EL (cell line): ENCODE measurements at places on chromosomes 11 and 22.

DNA sequence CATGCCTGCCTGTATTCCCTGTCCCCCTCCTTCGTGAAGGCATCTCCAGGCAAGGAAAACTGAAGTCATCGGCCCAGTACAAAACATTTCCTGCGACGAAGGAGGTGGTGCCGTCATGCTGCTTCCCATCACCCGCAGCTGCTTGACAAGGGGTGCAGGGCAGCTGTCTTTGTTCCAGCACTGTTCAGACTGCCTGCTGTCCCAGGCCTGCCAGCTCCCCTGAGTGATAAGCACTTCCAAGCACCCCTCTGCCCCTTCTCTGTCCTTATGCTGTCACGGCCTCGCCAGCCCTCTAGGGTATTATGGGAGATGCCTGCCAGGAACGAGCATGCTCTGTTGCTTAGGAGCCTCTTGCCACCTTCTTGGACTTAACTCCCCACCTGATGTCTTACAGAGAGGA, 37.1 kb upstream of the BSX start:
- DNase-seq: no peak

- DNase-seq: no peak
These were observed 627 bp upstream of the PEX26 start for GRCh38 chr22:18077087-18077638.

DNA sequence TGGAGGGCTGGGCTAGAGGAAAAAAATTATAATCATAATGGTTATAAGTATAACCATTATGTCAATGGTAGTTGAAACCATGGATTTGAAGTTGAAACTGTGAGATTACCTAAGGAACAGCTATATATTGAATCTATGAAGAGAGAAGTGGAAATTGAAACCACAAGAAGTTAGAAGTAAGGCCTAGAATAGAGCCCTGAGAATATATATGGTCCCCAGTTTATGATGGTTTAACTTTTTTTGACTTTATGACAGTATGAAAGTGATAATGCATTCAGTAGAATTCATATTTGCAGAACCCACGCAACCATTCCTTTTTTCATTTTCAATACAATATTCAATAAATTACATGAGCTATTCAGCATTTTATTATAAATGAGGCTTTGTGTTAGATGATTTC, 15.0 kb downstream of the AASDHPPT start:
- DNase-seq: no peak

DNA sequence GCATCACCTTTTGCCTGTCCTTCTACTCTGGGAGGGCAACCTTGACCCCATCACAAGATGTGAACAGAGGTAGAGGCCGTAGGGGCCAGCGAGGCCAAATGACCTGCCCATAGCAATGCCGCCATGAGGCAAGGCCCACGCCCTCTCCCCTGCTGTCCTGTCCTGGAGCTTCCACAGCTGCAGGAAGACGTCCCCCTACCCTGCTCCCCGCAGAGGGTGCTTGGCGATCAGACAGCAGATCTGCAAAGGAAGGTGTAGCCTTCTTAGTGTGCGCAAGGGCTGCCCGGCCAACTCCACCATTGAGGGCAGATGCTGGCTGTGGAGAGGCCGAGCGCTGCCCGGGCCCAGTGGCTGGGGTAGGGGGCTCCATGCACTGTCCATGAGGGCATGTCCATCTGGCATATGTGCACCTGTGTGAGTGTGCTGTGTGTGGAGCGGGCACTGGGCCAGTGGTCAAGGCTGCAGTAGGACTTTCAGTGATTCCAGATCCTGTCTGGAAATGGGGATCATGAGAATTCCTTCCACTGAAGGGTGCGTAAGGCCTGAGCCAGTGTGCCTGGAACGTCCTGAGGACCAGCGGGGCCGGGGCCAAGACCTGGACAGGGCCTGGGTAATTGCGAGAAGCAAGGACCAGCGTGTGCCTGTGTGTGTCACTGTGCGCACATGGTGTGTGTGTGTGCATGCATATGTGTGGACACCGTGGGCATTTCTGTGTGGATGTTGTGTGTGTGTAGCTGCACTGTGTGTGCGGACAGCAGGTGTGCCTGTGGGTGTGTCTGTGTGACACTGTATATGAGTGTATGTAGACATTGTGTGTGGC, 11.0 kb downstream of the TRPM5 start:
- no peak for DNase-seq

DNA sequence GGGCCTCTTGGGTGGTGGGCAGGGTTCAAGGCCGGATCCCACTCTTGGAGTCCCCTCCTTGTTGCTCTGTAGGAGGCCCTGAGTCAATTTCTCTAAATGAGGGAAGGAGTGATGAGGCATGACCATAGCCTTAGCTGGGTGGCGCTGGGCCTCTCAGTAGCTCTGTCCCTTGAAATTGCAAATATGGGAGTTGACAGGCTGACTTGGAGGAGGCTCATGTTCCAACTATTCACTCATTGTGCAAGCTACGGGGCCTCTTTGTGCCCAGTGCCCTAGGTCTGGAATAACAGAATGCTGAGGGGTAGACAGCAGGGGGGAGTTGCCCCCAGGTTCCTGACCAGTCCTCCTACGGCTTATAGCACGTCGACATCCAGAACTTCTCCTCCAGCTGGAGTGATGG, 8.0 kb downstream of the SELENOM start:
- no peak for DNase-seq

GRCh38 chr11:102685338-102685737, 20.2 kb downstream of the MMP27 start:
- no peak for DNase-seq

GRCh38 chr22:45087802-45088201, 75.9 kb upstream of the NUP50 start:
- DNase-seq: no peak

- no peak for DNase-seq
These were observed 181.9 kb downstream of the FAT3 start for GRCh38 chr11:92406472-92406871.

- peak; percentile 3 for DNase-seq
These were observed 12.9 kb downstream of the OR51L1 start for GRCh38 chr11:5007561-5007960.

DNA sequence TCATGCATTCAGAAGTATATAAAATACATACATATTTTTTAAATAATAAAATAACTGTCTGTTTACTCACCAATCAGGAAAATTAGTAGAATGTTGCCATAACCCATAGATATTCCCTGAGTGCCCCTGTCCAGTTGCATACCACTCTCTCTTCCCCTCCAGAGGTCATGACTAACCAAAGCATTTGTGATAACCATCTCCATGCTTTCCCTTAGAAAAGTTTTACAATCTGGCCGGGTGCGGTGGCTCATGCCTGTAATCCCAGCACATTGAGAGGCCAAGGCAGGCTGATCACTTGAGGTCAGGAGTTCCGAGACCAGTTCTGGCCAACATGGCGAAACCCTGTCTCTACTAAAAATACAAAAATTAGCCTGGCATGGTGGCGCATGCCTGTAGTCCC, 33.2 kb upstream of the LDHA start:
- peak; percentile 69 for DNase-seq

- peak; percentile 98 for DNase-seq
These were observed 46.6 kb downstream of the MTMR2 start for GRCh38 chr11:95877291-95877690.

DNA sequence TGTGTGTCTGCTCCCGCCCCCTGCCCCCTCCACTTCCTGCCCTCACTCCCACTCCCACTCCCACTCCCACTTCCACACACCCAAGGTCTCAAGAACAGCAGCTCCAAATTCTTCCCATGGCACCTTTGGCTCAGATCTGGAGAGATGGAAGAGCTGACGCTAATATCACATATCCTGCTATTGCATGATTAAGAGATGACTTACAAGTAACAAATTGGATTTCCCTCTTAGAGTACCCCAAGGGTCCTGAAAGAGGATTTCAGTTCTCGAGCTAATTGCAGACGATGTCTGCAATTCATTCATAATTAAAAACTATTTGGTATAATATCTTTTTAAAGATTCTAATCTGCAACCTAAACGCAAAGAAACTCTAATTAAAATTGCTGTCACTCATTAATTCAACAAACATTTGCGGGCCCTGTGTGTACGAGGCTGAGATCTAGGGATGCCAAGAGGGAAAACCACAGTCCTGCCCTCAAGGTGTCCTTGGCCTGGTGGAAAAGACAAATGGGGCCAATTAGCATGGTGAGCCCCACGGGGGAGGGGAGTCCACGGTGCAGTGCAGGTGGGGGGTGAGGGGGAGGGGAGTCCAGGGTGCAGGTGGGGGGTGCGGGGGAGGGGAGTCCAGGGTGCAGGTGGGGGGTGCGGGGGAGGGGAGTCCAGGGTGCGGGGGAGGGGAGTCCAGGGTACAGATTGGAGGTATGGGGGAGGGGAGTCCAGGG, 50.3 kb downstream of the CELSR1 start:
- no peak for DNase-seq

GRCh38 chr22:32802237-32802765, 796 bp downstream of the TIMP3 start:
- peak; percentile 34 for DNase-seq

DNA sequence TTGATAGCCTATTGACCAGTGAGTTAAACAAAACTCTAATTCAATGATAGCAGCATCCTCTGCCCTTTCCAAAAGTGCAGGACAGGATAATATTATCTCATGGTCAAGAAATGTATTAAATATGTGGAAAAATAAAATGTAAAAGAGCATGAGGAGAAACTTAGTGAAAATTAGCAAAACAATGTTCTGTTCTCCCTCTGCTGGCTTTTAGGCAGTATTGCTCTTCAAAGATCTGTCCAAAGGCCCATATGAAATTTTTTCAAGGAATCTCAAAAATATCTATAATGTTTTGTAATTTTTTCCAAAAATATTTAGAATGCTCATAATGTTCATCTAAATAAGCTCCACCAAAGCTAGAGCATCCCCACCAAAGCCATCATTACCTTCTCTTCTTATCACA, 8.3 kb upstream of the ARL14EP start:
- DNase-seq: no peak

GRCh38 chr22:30273711-30274436, 7.2 kb upstream of the OSM start:
- DNase-seq: no peak

- DNase-seq: no peak
These were observed 911 bp downstream of the FGF19 start for GRCh38 chr11:69702769-69703452.

- no peak for DNase-seq
These were observed 58.4 kb downstream of the DGCR2 start for GRCh38 chr22:19063581-19064353.

GRCh38 chr11:47259232-47259977, 1.6 kb downstream of the NR1H3 start:
- DNase-seq: no peak
